ENCODE measurements at places on chromosomes 1 and 21.

GRCh38 chr1:20496241-20496661 is 10.2 kb upstream of the CAMK2N1 start:
- DNase-seq, result no peak

- DNase-seq, result peak; percentile 59
Observed at GRCh38 chr1:11174261-11174942, 14.8 kb upstream of the ANGPTL7 start.

DNA sequence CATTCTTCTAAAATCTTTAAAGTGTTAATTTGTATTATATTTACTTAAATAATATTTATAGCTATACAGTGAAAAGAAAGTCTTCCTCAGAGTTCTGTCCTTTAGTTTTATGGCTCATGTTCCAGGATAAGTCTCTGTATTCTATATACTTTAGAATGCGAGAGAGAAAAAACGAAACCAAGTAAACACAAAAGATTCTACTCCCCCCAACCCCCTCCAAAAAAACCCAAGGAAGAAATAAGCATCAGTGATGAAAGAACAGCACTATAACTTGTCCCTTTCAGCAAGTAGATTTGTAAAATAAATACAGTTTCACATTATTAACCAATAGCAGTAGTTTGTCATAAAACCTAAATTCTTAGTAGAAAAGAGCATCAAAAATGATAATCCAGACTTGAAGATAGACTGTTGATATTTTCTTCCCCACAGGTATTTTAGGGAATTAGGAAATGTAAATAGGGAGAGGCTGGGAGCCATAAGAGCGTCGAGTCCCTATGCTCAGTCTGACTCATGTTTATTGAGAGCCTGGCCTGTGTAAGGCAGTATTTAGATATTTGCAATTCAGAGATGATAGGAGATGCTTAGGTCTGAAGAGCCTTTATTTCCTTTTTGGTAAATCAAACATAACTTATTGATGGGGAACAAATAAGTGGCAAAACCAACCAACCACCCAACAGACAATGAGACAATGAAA is 35.5 kb downstream of the CDC14A start:
- DNase-seq, result peak; percentile 18

DNA sequence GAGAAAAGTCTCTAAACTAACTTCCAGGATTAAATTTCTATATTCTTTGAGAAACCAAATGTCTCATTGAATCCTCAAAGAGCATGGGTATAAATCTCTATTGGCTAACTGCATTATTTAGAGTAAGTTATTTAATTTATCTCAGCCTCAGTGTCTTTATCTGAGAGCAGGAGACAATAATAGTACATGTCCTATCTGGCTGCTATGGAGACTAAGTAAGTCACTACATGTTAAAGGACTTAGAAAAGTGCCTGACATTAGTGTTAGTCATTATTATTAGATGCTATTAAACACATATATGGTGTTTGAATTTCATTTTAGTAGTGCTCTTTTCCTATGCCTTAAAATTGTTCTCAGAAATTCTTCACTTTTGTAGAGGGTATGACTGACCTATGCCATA is 505.2 kb downstream of the NEGR1 start:
- no peak for DNase-seq

DNA sequence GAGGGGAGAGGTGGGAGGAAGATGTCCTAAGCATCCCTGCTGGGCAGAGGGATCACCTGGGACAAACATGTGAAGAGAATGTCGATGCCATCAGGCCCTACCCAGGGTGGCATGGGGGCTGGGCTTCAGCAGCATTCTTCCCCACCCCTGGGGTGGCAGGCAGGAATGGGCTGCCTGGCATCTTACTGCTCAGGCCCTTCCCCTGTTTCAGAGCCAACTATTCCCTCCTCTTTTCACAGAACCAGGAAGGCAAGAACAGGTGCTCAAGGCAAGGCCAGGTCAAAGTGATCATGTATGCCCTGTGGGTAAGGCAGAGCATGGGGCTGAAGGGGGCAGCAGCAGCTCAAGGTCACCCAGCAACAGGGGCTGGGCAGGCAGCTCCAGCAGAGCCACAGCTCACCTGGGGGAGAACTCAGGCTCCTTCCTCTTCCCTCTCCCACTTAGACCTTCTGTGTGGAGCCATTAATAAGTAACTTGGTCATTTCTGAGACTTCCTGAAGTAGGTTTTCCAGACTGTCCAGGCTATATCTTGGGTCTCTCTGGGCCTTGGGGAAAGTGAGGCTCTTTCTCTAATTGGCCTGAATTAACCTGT is 56.4 kb downstream of the ELK4 start:
- no peak for DNase-seq

GRCh38 chr1:16442265-16442664 is 1.7 kb downstream of the NECAP2 start:
- DNase-seq, result no peak
